Type B pancreatic cell (in vitro differentiated cells): ENCODE measurements at places on chromosomes 6 and 20.

- DNase-seq: no peak
These were observed 207.8 kb downstream of the OTOR start for GRCh38 chr20:16955971-16956370.

DNA sequence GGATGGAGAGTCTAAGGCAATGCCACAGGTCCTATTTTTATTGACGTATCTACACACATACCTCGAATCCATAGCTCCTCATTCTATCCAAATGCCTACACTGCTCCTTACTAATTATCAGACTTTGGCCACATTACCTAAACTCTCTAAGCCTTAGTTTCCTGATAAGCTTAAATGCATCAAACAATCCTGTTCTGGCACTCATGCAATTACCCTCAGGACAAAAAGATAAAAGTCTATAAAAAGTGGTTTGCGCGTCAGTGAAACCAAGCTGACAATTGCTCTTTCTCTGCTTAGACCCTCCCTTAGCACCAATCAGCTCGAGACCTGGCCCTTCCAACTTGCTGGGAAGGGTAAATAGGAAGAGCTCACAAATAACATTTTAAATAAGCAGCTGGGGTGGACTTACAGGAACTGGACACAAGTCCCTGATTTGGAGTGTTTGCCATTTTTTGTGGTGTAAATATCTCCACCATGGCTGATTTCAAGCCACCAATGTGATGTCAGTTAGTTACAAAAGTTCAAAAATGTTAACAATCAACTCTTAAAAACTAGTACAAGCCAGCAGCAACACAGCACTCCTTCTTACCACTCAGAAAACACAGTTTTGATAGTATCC, 7.2 kb upstream of the PLEKHG1 start:
- no peak for DNase-seq

DNA sequence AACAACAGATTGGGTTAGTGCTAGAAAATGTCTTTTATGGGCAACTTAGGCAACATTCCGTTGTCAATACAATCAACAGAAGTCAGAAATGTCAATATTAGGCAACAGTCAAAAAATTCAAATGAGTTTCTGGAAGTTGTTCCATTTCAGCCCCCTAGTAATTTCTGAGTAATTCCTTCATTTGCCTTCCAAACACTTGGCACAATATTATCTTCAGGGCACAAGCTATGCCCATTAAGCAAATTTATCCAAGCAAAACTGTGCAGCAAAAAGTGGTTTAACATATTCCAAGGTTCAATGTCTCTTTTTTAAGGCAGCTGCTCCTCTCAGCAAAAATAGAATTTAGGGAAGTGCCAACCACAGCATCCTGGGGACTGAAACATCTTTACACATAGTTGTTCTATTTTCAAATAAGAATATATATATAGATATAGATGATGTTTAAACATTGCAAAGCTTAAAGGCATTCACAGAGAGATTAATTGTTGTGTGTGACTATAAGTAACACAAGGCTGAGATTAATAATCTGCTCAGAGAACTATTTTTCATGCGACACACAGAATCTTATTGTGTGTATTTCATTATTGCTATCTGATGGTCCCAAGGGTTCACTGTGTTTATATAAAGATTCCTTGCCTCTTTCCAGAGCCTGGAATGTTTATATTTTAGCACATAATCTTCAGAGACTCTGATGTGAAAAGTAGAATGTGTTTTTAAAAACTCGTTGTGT, 75.2 kb upstream of the ADTRP start:
- no peak for DNase-seq

GRCh38 chr6:29509711-29510110, 22.0 kb upstream of the MAS1L start:
- DNase-seq: no peak

DNA sequence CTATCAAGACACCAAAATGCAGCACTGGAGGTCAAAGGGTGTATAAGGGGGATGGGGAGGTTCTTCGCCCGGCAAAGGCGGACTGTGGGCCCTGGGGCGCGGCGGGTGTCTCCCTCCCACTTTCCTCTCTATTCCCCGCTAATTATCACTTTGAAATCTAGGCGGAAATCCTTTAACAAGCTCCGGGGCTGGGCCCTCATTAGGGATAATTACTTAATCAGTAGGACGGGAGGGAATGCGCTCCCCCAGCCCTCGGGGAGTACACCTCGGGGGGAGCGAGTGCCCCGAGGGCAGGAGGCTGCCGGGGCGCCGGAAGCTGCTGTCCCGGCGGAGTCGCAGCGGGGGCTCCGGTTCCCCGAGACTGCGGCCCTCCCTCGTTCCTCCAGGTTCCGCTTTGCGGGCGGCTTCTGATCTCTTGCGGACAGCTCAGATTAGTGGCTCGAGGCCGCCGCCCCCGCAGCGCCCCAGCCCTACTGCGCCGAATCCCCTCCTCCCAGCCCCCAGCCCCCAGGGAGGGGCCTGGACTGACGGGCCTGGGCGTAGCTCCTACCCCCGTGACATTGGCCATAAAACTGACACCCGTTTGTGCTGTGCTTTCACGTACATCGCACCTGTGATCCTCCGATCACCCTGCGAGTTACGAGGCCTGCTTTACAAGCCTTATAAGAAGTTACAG, 14.7 kb downstream of the MUCL3 start:
- DNase-seq: no peak

DNA sequence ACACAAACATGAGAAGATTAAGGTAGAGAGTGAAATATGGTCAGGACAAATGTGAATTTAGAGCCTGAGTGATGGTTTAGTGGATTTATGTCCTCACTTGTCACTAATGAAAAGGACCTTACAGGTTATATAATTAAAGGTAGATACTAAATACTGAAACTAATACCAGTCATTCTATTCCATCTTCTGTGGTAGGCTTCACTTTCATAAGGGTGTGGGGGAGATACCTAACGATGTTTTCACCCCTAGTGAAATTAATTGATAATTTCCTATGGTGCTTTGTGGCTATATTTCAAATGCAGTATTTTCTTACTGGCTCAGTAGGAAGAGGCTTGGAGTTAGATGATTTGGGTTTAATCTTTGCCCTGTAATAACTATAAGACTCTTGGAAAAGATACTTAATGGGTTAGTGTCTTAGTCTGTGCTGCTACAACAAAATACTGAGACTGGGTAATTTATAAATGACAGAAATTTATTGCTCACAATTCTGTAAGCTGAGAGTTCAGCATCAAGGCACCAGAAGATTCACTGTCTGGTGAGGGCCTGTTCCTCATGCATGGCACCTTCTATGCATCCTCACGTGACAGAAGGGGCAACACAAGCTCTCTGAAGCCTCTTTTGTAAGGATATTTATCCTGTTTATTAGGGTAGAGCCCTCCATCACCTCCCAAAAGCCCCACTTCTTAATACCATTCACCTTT, 21.3 kb downstream of the RNF217 start:
- DNase-seq: no peak

- no peak for DNase-seq
These were observed 12.3 kb upstream of the CBFA2T2 start for GRCh38 chr20:33477386-33478234.

DNA sequence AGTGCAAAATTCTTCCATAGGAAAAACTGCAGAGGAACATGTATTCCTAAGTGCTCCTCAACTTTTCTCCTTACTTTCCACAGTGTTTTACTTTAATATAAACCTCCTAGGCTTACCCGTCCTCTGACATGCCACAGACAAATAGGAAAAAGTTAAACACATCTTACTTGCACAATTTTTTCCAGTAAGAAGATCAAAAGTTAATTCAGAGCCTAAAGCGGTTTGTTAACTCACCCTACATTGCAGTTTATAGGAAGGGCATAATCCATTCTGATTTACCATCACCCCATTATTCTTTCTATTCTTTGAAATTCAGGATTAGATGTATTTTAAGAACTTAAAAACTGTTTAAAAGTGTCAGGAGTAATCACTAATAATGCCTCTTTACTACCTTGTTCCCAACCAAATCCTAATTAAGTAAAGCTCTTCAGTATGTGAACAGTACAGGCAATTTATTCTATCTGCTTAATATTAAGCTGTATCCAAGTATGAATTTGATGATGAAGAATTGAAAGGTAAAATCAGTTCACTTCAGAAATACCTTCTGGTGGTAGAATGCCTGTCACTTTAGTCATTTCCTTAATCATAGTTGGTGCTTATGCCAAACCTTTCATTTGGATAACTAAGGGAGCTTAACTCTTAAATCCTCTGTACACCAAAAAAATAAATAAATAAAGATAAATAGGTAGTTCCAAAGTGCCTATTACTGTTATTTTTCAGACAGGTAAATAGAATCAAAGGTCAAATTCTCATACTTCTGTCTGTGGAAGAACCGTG, 292.0 kb downstream of the ALDH8A1 start:
- no peak for DNase-seq

DNA sequence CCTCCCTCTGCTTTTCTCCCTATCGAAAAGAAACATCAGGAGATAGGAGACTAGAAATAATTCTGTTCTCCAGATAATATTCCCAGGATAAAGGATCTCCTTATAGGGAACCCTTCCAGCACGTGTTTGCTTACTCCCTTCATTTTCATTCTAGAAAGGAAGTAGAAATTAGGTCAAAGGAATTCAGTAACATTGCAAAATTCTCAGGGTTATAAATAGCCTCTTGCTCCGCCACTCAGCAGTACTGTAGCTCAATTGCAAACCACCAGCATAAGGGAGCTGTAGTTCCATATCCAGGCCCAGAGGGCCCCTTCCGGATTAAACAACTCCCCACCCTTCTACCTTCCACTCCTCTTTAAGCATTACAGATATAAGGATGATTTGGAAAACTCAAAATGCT, 6.2 kb downstream of the ELMO2 start:
- DNase-seq: no peak

DNA sequence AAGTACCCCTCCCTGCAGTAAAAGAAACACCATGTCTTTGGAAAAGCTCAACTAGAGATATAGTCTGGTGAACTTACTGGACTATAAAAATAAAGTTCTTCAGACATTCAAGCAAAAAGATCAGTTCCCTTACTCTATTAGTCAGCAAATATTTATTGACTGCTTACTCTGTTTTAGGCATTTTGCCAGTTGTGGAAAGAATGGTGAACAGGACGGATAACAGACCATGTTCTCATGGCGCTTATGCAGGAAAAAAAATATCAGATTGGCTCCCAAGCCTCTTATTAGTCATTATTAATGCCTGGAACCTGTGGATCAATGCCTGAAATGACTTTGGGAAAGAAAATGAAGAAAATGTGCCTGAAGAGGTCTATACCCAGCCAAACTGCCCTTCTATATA, 282.2 kb upstream of the EPHA7 start:
- no peak for DNase-seq

DNA sequence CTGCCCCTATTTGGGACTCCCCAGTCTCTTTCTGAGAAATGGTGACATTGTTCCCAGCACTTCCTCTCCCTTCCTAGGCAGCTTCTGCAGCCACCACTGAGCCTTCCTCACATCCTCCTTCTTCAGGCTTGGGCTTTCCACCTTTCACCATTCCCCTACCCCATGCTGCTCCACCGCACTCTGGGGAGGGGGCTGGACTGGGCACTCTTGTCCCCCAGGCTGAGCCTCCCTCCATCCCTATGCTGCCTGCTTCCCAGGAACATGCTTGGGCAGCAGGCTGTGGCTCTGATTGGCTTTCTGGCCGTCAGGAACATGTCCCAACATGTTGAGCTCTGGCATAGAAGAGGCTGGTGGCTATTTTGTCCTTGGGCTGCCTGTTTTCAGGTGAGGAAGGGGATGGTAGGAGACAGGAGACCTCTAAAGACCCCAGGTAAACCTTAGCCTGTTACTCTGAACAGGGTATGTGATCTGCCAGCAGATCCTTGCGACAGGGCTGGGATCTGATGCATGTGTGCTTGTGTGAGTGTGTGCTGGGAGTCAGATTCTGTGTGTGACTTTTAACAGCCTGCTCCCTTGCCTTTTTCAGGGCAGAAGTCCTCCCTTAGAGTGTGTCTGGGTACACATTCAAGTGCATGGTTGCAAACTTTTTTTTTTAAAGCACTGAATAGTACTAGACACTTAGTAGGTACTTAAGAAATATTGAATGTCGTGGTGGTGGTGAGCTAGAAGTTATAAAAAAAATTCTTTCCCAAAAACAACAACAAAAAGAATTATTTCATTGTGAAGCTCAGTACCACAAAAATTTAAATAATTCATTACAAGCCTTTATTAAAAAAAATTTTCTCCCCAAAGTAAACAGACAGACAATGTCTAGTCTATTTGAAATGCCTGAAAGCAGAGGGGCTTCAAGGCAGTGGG, 2.1 kb upstream of the CDKN1A start:
- no peak for DNase-seq

GRCh38 chr20:31560746-31561598, 44.1 kb upstream of the ID1 start:
- no peak for DNase-seq

GRCh38 chr6:3885262-3886036, 36.3 kb downstream of the FAM50B start:
- no peak for DNase-seq

DNA sequence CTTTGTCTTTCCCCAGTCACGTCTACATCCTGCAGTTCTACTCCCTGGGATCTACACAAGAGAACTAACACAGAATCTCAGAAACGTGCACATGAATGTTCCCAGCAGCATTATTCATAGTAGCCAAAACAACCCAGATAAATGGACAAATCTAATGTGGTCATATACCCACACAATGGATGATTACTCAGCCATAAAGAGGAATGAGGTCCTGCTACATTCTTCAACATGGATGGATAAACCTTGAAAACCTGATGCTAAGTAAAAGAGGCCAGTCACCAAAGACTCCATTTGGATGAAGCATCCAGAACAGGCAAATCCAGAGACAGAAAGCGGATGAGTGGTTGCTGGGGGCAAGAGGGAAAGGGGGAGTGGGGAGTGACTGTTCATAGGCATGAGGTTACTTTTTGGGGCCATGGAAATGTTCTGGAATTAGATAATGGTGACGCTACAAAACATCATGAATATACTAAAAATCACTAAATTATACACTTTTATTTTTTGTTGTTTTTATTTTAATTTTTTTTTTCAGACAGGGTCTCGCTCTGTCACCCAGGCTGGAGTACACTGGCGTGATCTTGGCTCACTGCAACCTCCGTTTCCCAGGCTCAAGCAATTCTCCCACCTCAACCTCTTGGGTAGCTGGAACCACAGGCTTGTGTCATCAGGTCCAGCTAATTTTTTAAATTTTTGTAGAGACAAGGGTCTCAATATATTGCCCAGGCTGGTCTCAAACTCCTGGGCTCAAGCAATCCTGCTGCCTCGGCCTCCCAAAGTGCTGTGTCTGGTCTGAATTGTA, 50.8 kb upstream of the DSN1 start:
- DNase-seq: no peak

- no peak for DNase-seq
These were observed 31.8 kb upstream of the PDE7B start for GRCh38 chr6:135819665-135820064.

- DNase-seq: no peak
These were observed 474.9 kb upstream of the AGPAT4 start for GRCh38 chr6:161748535-161749416.

DNA sequence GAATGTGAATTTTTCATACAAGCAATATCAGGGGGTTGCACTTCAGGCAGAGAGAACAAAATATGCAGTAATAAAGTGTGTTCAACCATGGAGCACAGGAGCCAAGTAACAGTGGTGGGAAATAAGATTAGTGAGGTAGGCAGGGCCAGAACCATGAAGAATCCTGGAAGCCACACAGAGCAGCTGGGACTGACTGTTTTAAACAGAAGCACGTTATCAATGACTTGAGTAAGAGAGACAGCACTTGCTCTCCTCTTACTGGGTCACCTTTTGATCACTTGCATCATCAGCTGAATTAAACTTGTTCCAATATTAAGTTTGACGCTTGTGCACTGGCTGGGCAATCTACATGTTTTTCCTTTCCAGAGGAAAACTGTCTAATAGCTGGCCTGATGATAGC, 238.5 kb downstream of the TBX18 start:
- DNase-seq: no peak

GRCh38 chr20:54557806-54558590, 82.6 kb downstream of the DOK5 start:
- DNase-seq: no peak

GRCh38 chr6:14354919-14355572, 237.5 kb downstream of the CD83 start:
- DNase-seq: no peak
